RPMI7951 (cell line): ENCODE measurements at places on chromosomes 12 and 14. TPM values are rescaled to one million over a fixed set of nuclear protein-coding genes. Genes with fewer than 3 reads are reported as not detected.
A peak's percentile ranks its signal among the peaks of the same experiment; 100 is the strongest.

The RNF41 gene
- total RNA-seq = 31.4 and 37.7 TPM in 2 replicates

- no peak for DNase-seq
Measured at GRCh38 chr14:101628975-101629374, 67.7 kb downstream of the DIO3 start.

DNA sequence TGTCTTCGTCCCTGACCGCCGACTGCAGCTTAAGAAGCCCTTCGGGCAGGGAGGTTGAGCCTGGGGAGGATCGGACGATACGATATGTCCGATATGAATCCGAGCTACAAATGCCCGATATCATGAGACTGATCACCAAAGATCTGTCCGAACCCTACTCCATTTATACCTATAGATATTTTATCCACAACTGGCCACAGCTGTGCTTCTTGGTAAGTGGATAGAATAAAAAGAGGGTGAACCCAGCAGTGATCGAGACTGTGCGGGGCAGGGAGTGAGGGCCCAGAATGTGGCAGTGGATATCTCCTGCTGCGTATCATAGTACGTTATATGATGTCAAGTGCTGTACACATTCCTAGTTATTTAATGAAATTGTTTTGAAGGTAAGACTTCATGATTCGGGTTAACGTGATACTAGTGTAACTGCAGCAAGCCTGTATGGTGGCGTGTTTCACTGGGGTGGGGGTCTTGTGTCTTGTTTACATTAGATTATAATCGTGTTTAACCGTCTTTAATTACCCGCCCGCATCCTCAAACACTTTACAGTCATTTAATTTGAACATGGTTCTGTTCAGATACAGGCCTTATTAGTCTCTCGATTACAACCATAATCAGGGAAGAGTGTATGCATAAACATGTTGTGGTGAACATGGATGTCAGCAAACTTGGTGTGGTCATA lies 1.3 kb downstream of the NAA30 start:
- DNase-seq = peak; percentile 7

GRCh38 chr14:98366429-98366828 lies 905.6 kb downstream of the BCL11B start:
- no peak for DNase-seq

DNA sequence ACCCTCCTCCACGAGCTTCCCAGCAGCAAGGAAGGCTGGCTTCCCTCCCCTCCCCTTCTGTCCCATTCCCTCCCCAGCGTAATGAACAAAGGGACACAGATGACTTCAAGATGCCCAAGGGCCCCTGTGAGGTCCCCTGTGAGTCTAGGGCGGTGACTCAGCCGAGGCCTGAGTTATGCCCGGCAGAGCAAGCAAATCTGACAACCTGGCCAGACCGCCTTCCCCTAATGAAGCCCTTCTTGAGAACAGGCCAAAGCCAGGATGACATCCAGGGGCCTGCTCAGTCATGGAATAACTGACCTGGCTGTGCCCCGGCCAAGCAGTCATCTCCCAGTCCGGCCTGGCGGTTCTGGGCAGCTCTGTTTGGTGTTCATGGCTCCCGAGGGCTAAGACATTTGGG lies 89.2 kb downstream of the DICER1 start:
- DNase-seq = no peak

DNA sequence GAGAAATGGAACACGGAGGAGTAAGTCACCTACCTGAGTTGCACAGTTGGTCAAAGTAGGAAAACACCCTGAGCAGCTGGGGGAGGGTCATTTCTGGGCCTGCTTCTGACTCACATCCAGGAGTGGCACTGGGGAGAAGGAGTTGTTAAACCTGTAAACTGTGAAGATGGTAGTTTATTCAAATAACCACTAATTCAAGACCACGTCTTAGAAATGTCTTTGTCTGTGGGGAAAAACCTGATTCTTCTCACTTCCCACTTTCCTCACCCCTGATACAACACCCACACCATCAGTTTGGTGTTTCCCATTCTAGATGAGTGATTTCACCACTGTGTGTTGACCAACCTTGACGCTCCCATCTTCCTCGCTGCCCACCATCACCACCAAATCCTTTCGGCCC lies 207.1 kb downstream of the ANO4 start:
- DNase-seq = no peak

DNA sequence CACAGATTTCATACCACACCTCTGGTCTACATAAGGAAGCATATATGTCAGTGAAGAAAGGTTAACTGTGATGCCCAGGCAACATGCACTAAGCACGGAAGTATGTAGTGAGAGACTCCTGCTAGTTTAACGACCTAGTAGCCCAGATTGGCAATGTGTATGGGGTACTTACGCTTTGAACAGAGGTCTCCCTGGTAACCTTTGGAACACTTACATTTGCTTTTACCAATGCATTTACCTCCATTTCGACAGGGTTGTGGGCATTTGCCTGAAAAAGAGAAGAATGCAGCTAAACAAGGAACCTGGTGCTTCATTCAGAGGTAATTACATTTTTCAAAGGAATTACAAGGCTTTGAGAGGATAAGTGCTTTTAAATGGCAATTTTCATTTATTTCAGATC lies 65.2 kb downstream of the WIF1 start:
- DNase-seq = no peak

DNA sequence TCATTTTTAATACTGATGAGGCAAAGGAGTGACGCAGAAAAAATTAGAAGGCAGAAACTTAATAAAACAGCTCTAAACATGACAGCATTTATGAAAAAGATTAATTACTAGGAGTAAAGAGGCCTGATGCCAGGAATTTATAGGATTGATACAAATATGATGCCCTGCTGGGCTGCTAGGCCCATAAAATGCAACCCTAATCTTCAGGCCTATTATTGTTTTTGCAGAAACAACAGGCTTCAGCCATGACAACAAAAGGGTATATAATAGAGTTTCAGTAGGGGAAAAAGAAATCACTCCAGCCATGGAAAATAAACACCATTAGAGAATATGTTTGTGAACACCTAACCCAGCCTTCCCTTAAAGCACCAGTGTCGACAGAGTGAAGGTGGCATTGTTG lies 50.6 kb downstream of the OTX2 start:
- no peak for DNase-seq

DNA sequence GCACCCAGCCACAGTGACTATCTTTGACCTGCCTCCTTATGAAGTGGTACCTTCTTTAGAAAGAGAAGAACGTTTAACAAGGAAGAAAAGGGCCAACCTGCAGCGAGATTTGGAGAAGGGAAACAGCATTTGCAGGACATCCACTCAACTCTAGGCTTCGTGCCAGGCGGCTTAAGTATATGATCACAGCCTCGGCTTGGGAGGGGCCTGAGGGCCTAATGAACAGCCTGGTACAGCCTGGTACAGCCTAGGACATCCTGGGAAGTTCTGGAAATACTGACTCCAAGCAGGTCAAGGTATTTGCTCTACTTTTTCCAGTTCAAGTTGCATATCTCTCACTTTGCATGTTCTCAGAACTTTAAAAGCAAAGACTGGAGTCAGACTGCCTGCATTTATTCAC lies 16.1 kb downstream of the HCAR2 start:
- DNase-seq = no peak

DNA sequence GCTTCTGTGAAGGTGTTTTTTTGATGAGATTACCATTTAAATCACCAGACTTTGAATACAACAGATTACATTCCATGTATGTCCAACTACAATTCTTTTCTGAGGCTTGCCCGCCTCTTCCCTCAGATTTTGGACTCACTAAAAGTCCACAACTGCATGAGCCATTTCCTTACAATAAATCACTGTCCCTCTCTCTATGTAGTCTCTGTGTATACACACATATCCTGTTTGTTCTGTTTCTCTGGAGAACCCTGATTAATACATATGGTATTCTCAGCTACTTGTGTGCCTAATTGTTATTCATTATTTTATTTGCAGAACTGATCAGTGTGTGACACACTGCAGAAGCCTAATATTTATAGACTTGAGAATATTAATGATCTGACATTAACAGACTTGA lies 2.4 kb upstream of the MIPOL1 start:
- DNase-seq = peak; percentile 7

DNA sequence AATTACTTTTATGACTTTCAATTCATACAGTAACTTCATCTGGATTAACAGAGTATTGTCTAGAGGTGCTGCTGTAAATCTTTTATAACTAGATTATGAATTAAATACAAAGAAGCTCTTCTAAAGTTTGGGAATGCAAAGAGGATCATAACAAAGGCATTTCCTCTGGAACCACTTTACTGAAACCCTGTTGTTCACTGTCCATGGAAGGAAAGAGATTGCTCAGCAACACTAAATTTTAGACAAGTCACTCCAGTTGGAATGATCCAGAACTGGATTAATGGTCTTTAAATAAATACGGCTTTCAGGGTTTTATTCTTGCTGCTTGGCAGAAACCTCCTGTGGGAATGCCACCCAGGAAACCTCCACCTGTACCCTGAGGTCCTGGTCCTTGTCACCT lies 250.6 kb downstream of the KSR2 start:
- no peak for DNase-seq

DNA sequence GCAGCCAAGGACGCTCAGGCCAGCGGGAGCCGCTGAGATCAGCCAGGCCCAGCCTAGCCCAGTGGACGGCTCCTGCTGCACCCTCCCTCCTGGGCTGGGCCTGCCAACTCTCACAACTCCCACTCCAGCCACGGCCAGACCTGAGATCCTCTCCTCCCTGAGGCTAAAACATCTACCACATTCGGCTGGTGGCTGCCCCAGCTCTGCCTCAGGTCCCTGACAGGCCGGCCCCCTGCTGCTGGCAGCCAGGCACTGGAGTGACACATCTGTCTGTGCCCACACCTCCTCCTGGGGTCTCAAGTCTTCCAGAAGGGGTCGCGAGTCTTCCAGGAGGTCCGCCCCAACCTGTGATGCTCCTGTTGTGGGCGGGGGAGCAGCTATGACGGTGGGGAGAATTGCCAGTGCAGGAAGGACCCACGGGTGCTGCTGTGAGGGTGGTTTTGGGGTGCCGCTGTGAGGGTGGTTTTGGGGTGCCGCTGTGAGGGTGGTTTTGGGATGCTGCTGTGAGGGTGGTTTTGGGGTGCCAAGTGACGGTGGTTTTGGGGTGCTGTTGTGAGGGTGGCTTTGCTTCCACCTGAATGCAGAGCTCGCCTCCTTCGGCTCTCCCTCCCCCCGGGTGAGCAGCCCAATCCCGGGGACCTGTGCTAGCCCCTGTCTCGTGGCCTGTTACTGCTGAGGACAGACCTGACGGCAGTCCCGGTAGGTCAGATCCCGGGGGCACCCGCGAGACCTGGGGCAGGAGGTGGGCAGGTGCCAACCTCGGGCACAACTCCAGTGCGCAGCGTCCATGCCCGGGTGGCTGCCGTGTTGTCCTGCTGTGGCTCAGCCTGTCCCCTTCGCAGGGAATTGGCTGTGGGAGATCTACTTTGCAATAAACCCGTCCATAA lies 27.5 kb upstream of the C14orf180 start:
- DNase-seq = no peak
